Mucosa of gallbladder (tissue), 1 donor: ENCODE measurements at places on chromosomes 2 and 18.

DNA sequence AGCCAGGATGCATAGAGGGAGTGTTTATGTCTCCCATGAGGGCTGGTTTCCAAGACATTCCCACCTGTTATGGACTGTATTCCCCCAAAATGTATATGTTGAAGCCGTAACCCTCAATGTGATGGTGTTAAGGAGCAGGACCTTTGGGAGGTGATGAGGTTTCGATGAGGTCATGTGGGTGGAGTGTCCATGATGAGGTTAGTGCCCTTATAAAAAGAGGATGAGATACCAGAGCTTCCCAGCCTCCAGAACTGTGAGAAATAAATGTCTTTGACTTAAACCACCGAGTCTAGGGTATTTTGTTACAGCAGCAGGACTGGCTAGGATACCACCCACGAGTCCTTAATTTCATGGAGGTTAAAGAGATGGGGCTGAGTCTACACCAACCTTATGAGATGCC, 22.6 kb upstream of the EPAS1 start:
- DNase-seq: no peak

GRCh38 chr2:675982-676646, 1.1 kb downstream of the TMEM18 start:
- DNase-seq: peak; percentile 34

DNA sequence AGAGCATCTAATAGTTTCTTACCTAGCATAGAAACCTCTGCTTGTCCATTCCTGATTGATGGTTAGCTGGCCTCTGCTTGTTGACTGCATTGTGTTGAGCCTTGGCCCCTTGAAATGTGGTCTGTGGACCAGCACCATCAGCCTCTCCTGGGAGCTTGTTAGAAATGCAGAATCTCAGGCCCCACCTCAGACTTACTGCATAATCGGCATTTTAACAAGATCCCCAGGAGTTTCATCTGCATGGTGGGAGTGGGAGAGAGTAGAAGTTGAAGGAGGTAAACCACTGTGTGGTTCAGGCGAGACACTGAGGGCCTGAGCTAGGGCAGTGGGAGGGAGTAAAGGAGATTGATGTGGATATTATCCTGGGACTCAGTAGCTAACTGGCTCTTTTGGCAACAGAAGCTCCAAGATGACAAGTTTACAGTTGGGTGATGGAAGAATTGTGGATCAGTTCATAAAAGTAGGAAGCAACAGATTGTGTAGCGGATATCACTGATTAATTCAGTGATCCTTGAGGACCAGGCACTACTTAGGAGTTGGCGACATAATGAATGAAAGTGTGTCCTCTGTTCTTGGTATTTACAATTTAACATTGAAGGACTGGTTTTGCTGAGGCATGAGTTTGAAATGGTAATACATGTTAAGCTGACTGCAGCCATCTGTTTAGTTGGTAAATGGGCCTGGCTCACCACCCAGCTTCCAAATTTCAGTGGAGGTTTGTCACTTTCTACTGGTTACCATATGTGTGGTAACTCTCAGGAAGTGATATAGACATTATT, 20.9 kb downstream of the PHLPP1 start:
- no peak for DNase-seq

DNA sequence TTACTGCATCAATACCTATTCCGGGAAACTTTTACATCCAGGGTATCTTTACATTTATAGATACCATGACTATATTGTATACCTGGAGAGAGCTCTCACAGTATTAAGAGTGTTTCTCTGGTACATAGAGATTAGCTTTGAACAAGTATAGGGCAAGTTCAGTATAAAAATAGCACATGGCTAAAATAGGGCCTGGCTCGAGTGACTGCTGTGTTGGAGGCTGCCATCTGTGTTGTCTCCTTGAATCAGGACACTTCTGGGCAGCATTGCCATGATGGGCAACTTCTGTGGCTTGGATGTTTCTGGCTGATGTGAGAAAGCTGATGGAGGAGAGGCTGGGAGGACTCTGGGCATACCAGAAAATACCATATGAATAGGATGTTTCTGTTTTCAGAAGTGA, 18.7 kb downstream of the ARHGAP28 start:
- DNase-seq: no peak

DNA sequence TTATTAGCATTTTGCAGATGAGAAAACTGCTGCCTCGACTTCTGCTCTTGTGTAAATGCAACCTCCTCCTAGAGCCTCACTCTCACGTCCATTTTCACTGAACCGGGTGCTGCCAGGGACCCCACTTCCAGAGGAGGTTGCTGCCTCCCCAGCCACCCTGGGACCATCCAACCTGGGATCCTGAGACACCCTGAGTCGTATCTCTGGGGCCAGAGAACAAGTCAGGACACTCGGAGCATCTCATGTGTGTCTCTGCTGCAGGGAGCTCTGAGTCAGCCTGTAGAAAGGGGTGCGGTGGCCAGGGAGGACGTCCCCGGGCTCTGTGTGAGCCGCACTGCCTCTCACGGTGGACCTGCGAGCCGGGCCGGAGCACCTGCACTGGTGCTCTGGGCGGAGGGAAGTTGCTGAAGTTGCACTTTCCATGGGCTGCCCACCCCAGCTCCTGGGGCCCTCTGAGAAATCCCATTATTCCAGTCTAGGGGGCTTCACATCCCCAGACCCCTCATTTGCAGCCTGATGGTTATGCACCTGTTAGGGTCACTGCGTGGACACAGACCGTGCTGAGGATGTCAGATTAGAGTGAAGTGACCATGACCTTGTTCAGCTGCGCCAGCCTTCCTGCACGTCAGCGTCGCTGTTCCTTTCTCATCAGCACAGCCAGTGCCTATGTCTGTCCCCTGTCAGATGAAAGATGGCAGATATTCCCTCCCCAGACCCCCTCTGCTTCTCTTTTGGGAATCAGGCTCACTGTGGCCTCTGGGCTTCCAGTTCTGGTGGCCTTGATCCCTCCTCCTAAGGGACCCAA, 230.4 kb downstream of the KLHL29 start:
- no peak for DNase-seq

- no peak for DNase-seq
Measured at GRCh38 chr2:191760655-191761262, 82.8 kb downstream of the NABP1 start.

DNA sequence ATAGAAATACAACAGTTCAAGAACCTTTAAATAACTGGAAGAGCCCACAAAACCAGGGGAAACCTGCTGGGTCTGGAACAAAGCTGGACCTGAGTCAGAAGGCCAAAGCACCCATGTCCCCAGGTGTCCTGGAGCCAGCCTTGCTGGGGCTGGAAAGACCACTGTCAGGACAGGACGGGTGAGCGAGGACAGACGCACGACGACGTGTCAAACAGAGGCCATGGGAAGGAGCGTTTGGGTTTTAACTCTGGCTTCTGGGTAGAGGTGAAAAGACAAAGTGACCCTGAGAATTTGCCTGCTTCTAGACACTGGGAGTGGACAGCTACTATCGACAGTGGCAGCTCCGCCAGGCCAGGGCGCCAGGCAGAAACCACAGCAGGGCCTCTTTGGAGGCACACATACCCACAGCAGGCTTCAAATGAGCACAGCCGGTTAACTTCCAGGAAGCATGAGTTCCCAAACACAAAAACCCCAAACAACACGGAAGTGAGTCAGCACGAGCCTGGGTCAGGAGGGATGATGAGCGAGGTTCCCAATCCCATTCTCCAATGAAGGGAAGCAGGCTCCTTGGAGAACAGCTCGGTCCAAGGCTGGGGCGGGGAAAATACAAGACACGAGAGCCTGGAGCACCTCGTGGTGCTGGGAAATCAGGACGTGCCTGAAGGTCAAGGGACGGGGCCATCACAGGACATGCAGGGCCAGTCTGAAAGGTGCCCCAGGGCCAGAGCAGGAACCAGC, 208.0 kb downstream of the TWIST2 start:
- DNase-seq: no peak

- DNase-seq: no peak
Measured at GRCh38 chr2:208827109-208827508, 420.5 kb downstream of the PTH2R start.

GRCh38 chr2:37583867-37584266, 87.6 kb downstream of the CDC42EP3 start:
- no peak for DNase-seq

GRCh38 chr2:32949260-32949659, 2.5 kb downstream of the LTBP1 start:
- DNase-seq: no peak

- DNase-seq: no peak
Measured at GRCh38 chr2:2805263-2805662, 474.2 kb upstream of the MYT1L start.

DNA sequence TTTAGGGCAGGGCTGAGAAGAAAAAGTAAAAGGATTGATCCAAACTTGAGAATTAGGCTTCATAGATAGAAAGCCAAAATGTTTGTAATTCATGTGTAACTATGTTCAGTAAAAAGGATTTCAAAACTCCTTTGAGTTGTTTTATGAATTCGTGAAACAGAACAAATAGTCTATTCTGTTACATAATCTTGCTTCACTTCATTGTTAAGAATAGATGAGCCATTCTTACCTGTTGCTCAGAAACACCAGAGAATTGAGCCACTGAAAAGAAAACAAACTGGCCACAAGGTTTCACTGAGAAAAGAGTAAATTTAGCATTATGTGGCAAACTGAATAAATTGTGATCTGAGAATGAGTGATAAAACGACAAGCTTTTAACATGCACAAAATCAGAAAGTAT, 4.5 kb upstream of the ITPRID2 start:
- DNase-seq: no peak

DNA sequence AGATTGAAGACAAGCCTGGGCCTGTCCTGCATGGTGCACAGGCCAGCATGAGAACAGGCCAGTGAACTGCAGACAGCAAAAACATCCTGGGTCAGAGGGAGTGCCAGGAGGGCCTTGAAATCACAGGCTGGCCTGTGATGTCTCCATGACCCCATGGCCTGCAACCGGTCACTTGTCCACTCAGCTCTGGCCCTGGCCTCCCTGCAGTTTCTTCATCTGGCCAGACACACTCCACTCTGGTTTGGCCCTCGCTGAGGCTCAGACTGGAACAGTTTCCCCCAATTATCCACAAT, 12.6 kb downstream of the CYRIA start:
- no peak for DNase-seq

- no peak for DNase-seq
Measured at GRCh38 chr2:151350579-151351195, 6.7 kb upstream of the TNFAIP6 start.

DNA sequence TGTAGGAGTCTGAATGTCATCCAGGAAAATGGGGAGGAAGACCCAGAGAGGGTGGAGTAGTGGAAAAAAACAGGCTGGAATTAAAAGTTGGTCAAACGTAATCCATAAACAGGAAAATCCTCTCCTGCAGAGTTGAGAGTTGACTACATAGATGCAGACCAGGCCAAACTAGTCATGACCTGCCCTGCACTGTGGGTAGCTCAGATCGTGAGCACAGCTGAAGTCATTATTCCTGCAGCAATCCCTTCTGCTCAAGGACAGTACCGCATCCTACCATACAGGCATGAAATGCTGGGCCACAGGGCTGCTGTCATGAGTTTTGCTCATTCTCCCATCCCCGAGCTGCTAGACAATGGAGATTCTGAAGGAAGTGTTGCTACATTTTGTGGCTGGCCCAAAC, 352.2 kb downstream of the EN1 start:
- DNase-seq: no peak

- DNase-seq: no peak
Measured at GRCh38 chr18:31946305-31947046, 3.5 kb upstream of the TRAPPC8 start.

GRCh38 chr2:168029071-168029470, 218.3 kb downstream of the STK39 start:
- no peak for DNase-seq

DNA sequence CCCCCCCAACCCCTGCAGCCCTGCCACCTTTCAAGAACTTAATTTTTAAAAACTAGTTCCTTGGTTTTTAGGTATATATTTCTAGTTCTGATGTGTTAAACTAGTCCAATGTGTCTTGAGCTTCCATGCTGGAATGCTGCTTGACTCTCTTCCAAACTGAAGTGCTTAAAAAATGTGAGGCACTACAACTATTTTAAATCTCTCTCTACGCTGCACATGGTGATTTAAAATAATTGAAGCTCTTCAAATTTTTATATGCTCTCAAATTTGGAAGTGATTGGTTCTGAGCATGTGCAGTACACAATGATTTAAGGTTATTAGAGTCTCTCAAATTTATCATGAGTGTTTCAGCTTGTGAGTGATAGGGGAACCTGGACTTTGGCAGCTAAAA, 192.6 kb upstream of the ZEB2 start:
- no peak for DNase-seq

GRCh38 chr2:149331023-149331400, 625 bp downstream of the LYPD6 start:
- no peak for DNase-seq

GRCh38 chr2:232386490-232386739, 7.9 kb downstream of the ALPP start:
- DNase-seq: no peak

GRCh38 chr2:216015722-216016464, 2.5 kb upstream of the MREG start:
- no peak for DNase-seq

GRCh38 chr2:126979039-126980003, 80.6 kb downstream of the TEX51 start:
- DNase-seq: no peak

DNA sequence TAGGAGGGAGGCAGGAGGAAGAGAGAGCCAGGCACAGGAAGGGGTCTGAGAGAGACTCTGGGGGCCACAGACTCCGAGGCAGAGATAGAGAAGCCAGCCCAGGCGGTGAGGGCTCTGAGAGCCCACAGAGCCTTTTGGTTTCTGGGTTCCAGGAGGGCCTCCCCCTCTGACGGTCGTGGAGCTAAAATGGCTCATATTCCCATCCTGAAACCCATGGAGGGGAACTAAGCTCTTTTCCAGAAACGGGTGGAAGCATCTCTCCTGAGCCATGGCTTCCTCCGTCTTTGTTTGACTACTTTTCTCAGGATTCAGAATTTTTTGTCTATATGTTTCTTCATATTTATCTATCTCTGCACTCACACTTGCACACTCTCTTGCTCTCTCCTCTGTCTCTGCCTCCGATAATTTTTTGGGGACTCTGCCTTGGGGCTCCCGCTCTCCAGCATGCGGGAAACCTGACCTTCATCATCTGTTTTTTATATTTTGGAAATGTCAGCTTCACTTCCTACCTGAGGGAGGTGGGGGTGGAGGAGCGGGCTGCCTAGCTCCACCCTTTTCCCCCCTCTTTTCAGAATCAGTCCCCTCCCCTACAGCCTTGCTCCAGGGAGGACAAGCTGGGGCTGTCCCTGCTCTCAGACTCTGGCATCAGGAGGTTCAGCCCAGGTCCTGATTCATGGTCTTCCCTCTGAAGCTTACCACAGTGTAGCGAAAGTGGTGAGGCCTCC, 5.0 kb upstream of the PKDCC start:
- no peak for DNase-seq

DNA sequence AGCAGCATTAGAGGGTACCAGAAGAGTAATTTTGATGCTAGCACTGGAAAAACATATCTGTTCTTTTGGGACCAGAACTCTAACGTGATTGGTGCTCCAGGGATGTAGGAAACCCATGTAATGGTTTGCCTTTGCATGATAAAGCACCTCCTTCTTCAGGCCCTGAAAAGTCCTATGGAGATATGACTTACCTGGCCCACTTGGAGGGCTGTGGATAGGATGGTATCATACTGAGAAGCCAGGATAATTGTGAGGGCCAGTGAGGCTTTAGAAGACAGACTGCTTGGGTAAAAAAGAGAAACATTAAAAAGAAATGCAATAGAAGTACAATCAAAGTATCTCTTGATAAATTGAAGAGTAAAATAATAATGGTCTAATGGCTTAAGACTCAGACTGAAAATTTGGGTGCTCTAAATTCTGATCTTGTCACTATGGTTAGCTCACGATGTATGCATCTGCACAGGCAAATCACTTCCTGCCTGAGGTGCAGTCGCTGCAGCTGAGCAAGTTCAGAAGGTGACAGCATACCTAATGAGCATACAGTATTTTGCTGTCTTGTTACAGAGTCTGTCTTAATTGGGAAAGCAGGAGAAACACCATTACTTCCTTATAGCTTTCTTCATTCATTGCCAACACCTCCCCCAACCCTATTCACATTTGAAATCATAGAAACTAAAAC, 371.5 kb downstream of the NUP35 start:
- DNase-seq: no peak
